ENCODE measurements at places on chromosomes 2 and 18.

GRCh38 chr18:71989616-71990015 lies 554.5 kb downstream of the CBLN2 start:
- no peak for DNase-seq

- no peak for DNase-seq
Observed at GRCh38 chr2:62340994-62341484, 145.1 kb downstream of the B3GNT2 start.

- DNase-seq, result no peak
Observed at GRCh38 chr2:235005603-235006259, 53.9 kb downstream of the SH3BP4 start.

GRCh38 chr2:177717831-177718618 lies 325.5 kb downstream of the AGPS start:
- DNase-seq, result no peak

GRCh38 chr2:83536556-83536955 lies 922.5 kb downstream of the SUCLG1 start:
- DNase-seq, result peak; percentile 52

All from fibroblast of skin of left quadriceps (primary cell).